ENCODE measurements at places on chromosomes 2 and 18.

GRCh38 chr2:227192491-227192890, 28.1 kb downstream of the COL4A3 start:
- DNase-seq: no peak

GRCh38 chr18:22856870-22857269, 76.3 kb upstream of the RBBP8 start:
- no peak for DNase-seq

- no peak for DNase-seq
Observed at GRCh38 chr18:77131652-77132368, 773 bp downstream of the MBP start.

DNA sequence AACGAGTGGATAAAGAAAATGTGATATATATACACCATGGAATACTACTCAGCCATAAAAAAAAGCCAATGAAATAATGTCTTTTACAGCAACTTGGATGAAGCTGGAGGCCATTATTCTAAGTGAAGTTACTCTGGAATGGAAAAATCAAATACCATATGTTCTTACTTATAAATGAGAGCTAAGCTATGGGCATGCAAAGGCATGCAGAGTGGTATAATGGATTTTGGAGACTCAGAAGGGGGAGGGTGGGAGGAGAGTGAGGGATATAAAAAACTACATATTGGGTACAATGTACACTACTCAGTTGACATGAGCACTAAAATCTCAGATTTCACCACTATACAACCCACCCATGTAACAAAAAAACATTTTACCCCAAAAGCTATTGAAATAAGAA, 1.7 kb upstream of the MSGN1 start:
- DNase-seq: no peak

GRCh38 chr2:101026253-101026701, 24.2 kb downstream of the RPL31 start:
- DNase-seq: no peak
